ENCODE measurements at places on chromosomes 3 and 15.
A peak's percentile ranks its signal among the peaks of the same experiment; 100 is the strongest.

DNA sequence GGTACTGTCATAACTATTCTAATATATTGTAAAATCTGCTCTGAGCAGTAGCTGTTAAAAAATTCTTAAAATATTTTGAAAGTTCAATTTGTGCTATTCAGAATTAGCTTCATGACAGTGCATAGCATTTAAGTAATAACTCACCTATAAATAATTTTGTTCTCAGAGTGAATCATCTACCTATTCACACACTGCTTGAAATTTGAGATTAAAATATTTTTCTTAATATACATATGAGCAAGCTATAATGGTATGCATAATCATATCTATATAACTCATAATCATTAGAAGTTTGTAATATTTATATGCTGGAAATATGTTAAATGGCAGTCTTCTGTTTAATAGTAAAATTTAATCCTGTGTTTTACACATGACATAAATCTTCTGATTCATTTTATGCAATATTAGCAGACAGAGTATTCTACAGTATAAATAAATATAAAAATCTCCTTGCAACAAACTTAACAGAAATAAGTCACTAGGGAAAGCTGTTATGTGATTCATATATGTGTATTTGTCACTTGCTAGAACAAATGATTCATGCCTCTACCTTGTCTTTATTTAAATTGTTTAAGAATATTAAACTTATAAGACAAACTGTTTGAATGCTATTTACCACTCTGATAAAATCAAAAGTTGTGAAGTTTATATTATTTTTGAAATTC, 710.8 kb downstream of the PLOD2 start:
- DNase-seq = no peak

- no peak for DNase-seq
Observed at GRCh38 chr15:85652457-85652856, 142.3 kb downstream of the KLHL25 start.

GRCh38 chr3:168473334-168473890, 377.7 kb upstream of the GOLIM4 start:
- no peak for DNase-seq

GRCh38 chr15:39459548-39459947, 121.3 kb upstream of the THBS1 start:
- DNase-seq = no peak

DNA sequence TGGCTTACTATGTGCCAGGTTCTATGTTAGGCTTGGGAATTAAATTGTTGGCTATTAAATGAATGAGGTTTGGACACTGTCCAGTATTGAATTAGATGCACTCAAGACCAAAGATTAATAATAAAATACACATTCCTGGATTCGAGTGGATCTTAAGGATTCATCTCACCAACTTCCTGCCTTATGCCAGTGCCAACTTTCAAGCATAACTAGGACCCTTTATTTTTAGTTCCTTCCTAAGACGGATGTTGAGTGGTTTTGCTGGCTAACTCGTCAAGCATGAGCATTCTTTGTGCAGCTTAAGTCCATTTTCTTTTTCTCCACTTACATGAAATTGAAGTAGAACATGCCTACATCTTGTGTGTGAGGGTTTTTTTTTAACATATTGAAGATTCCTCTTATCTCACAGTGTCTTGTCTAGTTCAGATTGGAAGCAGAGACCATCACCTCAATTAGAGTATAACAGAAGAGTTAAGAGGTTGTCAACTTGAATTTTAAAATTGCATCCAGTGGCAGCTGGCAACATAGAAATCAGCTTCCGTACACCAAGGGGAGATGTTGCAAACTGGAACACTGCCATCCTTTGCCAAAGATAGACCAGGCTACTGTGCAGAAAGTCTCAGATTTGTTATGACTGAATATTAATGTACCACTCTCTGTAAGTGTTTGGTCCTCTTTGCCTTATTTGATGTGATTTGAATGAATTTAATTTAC, 106.3 kb upstream of the BFSP2 start:
- no peak for DNase-seq

DNA sequence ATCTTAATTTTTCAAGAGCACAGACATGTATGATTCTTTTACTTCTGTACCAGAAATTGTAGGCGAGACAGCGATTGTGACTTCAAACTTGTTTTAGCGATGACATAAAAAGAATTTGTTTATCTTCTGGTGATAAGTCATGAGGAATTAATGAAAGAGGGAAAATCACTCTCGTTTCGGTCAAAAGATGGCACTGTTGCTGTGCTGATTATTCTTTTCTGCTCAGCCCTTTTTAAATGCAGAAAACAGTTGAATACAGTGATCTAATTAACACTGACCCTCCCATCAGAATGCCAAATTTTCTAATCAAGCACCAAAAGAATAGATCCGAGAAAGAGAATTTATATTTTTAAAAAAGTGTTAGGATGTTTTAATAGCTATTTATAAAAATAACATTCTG, 52.6 kb downstream of the NSUN3 start:
- DNase-seq = peak; percentile 23

DNA sequence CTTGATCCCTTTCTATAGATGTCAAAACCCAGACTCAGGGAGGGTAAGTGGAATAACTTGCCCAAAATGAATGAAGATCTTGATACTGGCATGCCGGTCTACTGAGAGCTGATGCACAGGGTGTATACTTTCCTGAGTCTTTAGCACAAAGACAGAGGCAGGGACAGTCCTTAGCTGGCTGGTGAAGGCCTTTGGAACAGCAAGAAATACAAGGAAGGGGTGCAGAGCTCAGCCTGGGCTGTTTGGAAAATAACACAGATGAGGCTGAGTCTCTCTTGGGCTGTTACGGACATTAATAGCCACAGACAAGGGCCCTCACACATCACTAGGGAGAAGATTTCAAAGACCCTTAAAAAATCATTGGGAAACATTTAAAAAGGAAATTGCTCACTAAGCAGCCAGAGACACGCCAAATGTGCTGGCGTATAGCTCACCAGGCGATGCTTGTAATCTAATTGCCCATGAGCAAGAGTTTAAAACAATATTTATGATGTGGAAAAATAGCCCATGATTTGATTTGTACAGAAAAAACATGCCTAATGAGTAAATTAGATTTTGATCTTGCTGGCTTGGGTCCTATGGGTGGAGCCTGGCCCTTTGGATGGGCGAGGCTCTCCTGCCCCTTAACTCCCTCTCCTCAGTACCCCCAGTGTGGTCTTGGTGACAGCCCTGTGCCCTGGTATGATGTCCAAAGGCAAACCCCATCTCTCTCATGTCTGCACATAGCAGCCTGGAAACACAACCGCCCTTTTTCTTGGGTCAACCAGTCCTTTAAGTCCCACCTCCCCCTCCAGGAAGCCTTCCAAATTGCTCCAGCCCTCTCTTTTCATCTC, 81.8 kb upstream of the MRPS22 start:
- no peak for DNase-seq

GRCh38 chr3:3353153-3353552, 173.7 kb upstream of the CRBN start:
- no peak for DNase-seq

DNA sequence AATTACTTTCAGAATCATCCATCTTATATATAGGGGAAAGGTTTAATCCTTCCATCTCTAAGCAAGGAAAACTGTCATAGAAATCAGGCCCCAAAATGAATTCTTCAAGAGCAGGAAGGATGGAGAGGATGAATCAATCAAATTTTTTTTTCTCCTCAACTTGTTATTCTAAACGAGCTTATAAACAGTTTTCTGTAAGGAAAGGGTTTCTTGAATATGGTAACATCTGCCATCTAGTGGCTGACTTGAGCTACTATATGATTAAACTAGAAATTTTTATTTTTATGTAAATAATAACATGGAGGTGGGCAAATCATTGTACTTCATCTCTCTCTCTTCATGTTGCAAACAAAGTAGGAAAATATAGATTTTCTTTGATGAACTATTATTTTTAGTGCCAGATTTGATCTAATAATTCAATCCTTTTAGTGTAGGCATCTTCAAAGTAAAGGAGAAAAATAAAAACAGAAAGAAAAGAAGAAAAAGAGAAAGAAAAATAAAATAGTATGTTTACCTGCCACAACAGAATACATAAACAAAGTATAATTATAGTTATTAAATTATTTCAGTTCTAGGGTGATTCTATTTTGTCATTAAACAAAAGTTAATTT, 146.6 kb downstream of the SERPINI1 start:
- no peak for DNase-seq

DNA sequence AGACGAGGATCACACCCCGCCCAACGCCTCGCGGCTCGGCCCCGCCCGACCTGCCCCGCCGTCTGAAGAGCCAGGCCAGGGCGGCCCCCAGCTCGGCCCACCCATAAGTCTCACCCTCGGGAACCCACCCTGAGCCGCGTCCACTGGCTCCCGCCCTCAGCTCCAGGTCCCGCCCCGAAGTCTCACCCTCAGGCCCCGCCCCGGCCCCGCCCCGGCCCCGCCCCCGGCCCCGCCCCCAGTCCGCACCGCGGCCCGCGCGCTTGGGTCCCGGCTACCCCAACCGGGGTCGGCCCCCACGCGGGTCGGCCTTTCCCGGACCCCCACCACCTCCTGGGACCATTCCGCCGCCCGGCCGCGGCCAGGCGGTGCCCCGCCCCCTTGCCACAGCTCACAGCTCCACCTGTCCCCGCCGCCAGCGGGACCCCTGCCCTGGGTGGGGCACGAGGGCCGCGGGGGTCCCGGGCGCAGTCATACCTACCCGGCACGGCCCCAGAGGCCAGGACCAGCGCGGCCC, 489 bp downstream of the CSPG5 start:
- DNase-seq = no peak

DNA sequence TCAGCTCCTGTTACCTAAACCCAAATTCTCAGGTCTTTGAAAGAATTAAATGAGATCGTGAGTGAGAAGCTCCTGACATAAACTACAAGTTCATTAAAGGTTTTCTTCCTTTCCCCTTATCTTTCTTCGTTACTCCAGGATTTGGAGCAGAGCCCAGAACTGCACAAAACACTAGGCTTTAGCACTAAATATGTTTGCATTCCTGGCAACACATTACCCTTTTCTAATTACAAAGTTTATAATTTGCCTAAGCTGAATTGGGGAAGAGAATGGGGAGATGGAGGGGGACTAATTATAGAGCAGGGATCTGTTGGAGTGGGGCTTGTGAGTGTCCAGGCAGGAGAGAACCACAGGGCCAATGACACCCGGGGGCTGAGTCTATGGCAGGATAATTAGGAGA, 109.7 kb downstream of the SV2B start:
- DNase-seq = no peak

GRCh38 chr15:40277471-40277870, 5.4 kb downstream of the ANKRD63 start:
- DNase-seq = no peak

GRCh38 chr3:119653876-119654275, 6.5 kb downstream of the POPDC2 start:
- no peak for DNase-seq

DNA sequence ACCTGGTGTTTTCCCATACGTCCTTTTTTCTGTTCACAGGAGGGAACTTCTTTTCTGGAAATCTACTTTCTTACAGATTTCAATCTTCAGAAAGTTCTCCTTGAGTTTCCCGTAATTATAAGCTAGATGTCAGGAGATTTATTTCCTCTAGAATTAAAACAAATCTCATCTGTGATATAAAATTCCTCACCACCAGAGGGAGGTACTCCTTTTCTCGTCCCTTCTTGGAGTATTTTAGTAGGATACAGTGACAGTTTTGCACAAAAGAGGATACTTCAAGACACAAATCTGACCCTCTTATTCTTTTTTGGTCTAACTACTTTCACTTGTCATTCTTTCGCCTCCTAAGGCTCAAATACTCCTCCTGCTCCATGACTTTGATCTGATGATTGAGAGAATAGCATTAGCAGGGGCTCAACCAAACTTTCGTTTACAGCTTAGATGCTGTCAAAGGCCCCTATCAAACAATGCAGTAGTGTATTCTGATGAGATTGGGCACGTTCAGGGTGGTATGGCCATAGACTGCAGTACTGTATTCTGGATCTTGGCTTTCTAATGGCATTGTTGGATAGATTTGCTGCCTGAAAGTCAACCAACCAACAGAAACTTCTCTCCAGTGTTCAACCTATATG, 38.0 kb downstream of the TMEM41A start:
- DNase-seq = no peak

DNA sequence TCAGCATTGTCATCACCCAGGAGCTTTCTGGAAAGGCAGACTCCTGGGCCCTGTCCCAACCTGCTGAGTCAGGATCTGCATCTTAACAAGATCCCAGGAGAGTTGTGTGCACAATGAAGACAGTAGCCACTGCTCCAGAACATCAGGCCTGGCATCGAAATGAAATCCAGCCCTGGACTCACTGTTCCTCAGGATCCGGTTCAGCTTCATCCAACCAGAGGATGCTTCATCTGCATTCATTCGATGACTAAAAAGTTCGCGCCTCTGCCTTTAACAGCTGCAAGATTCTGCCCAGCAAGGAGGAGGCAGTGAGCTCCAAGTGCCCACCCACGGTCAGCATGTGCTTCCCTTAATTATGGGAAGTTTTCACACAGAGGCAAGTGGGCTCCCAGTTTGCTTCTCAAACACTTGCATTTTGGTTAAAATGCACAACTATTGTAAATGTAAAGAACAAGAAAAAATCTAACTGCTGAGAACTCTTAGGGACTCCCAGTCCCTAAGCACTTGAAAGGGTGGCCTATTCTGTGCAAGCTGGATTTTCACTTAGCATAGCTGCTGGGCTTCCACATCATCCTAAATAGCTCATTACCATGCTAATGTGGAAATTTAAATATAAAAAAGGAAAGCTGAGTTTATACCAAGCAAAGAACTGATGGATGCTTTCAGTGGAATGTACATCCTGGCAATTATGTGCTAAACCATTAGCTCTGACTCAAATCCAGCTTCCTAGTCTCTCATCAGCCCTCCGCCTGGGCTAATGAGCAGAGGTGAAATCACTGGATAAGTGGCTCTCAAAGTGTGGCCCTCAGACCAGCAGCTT, 25.5 kb upstream of the ESYT3 start:
- no peak for DNase-seq

DNA sequence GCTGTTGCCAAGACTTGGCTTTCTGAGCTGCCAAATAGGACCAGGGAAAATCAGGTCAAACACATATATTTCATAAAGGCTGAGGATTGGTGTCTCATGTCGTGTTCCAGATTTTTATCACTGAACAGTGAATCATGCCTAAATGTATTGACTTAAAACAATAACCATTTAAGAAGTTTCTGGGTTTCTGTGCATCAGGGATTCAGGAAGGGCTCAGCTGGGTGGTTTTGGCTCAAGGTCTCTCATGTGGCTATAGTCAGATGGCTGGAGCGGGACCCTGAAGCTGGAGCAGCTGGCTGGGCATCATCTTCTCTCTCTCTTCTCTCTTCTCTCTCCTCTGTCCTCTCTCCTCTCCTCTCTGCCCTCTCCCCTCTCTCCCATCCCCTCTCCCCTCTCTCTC, 10.7 kb upstream of the RFTN1 start:
- DNase-seq = no peak

- DNase-seq = no peak
Observed at GRCh38 chr3:117719316-117719926, 1009.8 kb downstream of the TUSC7 start.
